Activated CD4-positive, alpha-beta T cell treated with anti-CD3 and anti-CD28 coated beads, Interleukin-10, Interleukin-2, amounts not matched to agents 100 ng/mL and 50 ng/mL, durations not matched to agents 16 hours and 8 hours (primary cell): ENCODE measurements at places on chromosomes 2 and 18.
A peak's percentile ranks its signal among the peaks of the same experiment; 100 is the strongest.

DNA sequence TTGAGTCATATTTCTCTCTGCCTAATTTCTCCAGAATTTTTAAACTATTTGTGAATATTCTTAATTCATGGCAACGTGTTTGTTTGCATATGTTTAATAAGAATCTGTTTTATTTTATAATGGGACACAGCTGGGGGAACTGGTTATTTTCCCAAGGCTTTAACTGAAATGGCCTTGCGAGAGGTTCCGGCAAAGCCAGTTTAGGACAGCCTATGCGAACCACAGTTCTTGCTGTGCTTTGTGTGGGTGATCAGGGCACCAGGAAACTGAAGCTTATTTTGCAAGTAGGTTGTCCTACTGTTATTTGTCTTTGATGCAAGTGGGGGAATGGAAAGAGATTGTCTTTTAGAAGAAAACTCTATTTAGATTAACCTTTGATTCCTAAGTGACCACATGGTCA, 6.5 kb downstream of the ANKMY1 start:
- DNase-seq = no peak

DNA sequence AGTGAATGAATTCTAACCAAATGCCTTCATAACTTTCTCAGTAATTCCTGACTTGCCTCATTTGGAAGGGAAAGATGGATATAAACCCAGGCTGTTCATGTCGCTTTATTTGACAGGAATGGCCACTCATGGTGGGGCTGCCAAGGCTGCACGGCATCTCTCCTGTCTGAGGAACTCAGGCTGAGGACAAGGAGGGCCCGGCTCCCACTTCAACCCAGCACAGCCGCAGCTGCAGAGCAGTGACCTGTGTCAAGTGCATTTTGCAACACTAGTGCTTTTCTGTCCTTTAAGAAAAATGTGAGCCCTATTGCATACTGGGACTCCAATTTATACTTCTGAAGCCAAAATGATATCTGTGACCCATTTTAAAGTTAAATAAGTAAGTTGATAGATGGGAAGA, 45.8 kb upstream of the GALR1 start:
- DNase-seq = no peak

GRCh38 chr2:201696151-201696659, 2.2 kb downstream of the MPP4 start:
- peak; percentile 24 for DNase-seq

DNA sequence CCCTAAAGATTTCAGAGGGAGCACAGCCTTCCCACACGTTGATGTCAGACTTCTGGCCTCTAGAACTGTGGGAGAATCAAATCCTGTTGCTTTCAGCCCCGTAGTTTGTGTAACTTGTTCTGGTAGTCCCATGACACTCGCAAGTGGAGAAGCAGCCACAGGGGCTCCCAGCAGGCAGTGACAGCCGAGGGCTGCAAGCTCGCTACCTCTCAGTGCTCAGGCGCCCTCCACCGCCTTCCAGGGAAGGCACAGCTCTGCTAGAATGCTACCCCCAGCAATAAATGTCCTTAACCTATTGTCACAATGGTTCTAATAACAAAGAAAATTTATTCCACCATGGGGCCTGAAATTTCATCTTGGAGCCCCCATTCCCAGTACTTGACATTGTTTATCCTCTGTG, 143.1 kb upstream of the ZNF236 start:
- no peak for DNase-seq

- DNase-seq = peak; percentile 44
Measured at GRCh38 chr2:118089139-118089800, 999 bp downstream of the INSIG2 start.

DNA sequence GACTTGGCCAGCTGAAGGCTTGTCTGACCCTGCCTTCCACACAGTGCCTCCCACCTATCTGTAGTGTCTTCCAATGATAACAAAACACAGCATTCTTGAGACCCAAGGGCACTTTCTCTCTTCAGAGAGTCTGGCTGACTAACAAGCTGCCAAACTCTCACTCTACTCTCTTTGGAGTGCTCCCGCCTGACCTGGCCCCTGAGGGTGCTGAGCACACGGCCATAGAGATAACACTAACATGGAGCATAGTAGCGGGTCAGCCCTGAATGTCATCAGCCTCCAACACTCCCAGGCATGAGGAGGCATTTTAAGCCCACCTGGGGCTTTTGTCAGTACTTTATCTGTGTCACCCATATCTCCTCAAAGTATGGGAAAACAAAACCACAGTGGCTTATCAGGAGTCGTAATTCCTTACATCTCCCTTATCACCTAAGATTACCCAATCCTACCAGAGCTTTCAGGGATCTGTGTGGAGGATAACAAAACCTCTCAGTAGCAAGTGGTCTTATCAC, 160.3 kb upstream of the TCF4 start:
- DNase-seq = no peak

DNA sequence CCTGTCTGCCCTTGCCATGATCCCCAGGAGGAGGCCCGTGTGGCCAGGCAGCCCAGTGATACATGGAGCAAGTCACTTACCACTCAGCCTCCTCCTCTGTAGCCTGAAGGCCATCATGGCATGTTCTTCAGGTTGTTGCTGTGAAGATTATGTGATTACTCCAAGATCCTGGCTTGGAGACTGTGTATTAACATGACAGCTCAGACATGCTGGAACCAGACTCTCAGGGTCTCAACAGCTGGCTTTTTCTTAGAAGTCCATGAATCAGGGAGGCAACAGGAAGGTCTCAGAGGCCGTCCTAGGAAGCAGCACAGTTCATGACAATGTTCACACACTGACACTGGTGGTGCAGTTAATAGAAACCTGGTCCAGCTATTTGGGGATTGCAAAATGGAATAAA, 158.6 kb upstream of the TWIST2 start:
- DNase-seq = no peak

- DNase-seq = no peak
Measured at GRCh38 chr2:231336236-231336635, 59.3 kb upstream of the B3GNT7 start.

GRCh38 chr2:148721991-148722777, 77.6 kb downstream of the EPC2 start:
- no peak for DNase-seq

DNA sequence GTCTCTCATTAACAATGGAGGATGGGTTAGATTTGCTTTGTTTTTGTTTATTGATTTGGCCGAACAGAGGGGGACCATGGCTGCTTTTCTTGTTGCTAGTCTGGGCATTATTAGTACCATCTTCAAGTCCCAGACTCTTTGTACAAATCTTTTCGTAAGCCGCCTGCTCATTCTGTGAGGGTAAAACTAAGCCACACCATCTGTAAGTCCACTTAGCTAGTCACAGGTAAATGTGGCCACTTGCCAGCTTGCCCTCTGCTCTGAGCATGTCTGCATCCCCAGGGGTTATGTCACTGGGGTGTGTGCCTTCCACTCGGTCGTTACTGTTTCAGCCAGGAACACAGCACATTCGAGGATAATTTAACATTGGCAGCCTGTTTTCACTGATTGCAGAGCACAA, 85.6 kb downstream of the SMIM21 start:
- DNase-seq = no peak

- no peak for DNase-seq
Measured at GRCh38 chr2:46569061-46569560, 89.7 kb downstream of the TMEM247 start.

GRCh38 chr2:237691029-237691907, 63.9 kb downstream of the LRRFIP1 start:
- DNase-seq = no peak

DNA sequence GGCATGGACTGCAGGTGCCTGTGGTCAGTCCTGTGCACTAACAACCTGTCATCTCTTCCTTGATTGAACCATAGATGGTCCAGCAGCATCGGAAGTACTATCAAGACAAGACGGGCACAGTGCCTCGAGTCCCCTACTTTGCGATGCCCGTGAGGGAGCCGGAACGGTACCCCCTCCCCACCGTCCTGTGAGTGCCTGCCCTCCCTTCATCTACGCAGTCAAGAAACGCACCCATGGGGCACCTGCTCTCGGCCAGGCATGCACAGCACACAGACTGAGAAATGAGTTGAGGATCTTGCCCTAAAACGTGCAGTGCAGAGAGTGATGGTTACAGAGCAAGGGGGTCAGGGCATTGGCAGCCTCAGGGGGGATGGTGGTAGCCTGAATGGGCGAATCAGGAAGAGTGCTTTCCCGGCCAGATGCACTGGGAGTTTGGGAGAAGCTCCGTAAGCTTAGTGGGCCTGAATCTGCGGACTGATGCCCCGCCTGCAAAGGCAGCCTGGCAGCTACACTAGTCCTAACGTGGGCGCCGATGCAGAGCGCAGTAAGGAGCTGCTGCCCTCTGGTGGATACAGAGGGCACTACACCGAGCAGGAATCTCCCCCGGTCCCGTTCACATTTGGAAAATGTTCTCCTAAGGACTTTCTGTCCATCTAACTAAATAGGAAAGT, 63.6 kb downstream of the CIB4 start:
- peak; percentile 65 for DNase-seq

- DNase-seq = no peak
Measured at GRCh38 chr2:59658906-59659635, 894.4 kb downstream of the BCL11A start.

- no peak for DNase-seq
Measured at GRCh38 chr18:30967701-30968100, 74.8 kb downstream of the DSC3 start.

- no peak for DNase-seq
Measured at GRCh38 chr2:72138011-72138881, 9.4 kb downstream of the CYP26B1 start.

DNA sequence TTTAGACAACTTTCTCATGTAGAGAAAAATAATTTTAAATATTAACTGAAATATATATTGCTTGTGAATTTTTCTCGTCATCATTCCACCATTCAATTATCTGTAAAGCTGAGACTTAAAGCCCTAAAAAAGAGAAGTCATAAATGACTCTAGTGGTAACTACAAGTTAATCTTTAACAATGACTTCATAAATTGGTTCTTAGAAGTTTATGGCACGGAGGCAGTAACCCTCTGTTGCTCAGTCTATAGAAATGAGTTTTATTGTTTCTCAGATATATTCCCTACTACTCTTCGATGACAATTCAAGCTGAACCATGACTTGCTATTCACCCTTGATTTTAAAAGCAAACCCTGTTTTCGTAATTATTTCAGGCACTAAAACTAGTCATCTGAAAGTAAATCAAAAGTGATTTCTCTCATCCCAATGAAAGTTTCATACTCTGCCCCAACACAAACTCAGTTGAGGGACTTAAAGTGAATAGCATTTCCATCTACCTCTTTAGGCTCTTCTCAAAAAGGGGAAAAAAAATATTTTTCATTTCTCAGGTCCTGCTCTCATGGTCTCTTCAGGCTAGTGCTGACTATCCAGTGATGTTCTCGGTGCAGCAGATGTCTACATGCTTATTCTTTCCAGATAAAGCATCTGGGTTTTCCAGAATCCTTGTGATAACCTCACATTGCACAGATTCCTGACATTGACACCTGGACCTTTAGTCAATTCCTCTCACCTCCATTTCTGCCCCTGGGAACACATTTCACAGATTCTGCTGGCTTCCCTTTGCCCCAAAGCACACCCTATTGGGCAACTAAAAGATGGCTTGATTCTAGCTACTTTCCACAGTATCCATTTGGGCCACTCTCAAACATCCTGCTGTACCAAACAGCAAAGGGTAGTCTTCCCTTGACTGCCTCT, 207.8 kb upstream of the LRATD1 start:
- DNase-seq = no peak

DNA sequence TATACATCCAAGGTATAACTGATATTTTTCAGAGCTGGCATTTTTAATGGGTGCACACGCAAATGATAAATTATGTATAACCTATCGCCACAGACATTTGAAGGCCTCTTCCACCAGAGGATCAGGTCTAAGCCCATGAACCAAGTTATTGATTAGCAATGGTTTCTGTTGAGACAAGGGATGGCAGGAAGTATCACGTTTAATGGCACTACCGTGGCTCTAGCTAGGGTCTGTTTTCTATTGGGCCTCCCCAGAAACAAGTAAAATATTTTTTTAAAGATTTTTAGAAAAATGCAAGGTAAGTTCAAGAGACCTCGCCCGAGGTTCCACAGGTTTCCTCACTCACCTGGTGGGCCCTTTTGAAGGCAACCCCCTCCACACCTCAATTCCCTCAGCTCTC, 667 bp downstream of the GFPT1 start:
- peak; percentile 28 for DNase-seq

- DNase-seq = no peak
Measured at GRCh38 chr2:225076125-225076524, 33.9 kb upstream of the DOCK10 start.

- DNase-seq = no peak
Measured at GRCh38 chr2:62424899-62425298, 81.1 kb downstream of the TMEM17 start.

DNA sequence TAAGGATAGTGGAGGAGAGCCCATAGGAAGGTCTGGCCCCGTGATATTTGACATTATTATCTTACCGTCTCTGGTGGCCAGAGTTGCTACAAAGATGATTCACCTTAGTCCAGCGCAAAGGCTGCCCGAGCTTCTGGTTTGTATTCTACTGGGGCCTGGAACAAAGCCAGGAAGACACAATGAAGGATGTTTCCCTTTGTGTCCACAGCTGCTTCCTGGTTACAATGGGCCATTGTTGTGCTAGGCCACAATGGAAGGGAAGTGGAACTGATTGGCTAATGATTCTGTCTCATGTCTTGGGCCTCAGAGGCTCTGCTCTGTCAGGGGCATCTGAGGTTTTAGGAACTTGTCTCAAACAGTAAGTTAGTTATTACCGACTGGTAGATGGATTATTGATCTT, 132.2 kb downstream of the TDRD15 start:
- DNase-seq = no peak

DNA sequence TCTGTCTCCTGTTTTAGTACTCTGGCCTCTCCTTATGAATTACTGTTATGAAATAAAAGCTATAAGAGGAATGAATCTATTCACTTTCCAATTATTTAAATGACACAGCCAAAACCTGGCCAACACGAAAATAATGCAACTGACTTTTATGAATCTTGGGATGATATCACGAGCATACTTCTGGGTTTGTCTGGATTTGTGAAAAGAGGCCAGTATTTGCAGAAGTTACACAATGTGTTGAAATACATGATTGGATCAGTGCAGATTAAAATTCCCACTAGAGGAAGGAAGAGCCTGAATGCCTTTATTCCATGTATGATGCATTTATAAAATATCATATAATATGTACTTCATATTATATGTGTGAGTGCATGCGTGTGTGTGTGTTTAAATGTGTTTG, 418.2 kb downstream of the GRB14 start:
- no peak for DNase-seq

DNA sequence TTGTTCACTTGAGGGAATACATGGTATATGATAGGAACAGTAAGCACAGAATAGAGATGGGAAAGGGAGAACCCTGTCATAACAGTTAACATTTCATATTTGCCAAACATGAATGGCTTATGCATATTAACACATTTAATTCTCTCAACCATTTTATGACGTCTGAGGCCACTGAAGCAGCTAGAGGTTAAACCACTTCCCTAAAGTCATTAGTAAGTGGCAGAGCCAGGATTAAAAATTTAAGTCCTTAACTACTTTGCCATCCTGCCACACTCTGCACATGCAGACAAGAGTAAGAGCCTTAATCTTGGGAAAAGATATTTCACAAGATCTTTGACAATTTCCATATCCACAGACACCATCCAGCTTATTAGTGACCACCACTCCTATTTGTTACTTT, 2.1 kb downstream of the LIPT1 start:
- no peak for DNase-seq
